ENCODE measurements at places on chromosomes 3 and 15.

DNA sequence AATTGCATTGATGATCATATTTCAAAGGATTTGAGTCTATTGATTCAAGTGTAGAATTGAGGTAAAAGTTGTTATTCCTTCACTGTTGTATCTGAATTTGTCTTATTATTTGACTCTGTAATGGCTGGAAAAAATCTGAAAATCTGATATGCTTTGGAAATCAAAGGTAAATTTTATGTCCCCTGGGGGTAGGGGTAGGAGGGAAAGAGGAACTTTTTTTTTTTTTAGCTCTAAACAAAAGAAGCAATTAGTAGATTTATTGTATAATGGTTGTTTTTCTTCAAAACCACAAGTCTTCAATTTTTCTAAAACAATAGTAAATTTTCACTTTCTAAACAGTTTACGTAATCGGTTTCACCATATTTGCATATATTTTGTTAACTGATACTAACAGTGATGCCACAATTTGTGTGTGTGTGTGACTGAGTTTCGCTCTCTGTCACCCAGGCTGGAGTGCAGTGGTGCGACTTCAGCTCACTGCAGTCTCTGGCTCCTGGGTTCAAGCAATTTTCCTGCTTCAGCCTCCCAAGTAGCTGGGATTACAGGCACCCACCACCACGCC lies 91.7 kb upstream of the GOLGA6L4 start:
- no peak for DNase-seq

DNA sequence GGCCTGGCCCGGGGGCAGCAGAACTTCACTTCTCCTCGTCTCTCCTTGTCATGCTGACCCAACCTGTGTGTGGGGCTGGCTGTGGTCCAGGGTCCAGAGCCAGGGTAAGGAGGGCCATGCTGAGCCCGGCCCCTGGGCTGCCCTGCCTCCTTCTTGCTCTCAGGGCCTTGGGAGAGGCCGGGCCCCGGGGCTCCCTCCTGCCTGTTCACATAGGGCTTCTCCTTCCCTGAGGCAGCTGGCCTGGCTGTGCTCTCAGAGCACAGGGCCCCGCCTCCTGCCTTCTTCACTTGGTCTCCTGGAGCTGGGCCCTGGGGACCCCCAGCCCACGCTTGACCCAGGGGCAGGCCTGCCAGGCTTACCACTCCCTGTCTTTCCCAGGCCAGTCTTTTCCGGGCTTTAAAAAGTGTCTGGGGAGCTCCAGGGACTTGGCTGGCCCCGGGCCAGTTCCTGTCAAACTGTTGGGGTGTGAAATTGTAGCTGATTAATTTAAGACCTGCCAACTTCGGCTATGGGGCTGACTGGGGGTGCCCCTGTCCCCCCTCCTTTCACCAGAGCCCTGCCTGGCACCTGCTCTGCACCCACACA lies 11.8 kb downstream of the PLXNA1 start:
- DNase-seq: no peak

DNA sequence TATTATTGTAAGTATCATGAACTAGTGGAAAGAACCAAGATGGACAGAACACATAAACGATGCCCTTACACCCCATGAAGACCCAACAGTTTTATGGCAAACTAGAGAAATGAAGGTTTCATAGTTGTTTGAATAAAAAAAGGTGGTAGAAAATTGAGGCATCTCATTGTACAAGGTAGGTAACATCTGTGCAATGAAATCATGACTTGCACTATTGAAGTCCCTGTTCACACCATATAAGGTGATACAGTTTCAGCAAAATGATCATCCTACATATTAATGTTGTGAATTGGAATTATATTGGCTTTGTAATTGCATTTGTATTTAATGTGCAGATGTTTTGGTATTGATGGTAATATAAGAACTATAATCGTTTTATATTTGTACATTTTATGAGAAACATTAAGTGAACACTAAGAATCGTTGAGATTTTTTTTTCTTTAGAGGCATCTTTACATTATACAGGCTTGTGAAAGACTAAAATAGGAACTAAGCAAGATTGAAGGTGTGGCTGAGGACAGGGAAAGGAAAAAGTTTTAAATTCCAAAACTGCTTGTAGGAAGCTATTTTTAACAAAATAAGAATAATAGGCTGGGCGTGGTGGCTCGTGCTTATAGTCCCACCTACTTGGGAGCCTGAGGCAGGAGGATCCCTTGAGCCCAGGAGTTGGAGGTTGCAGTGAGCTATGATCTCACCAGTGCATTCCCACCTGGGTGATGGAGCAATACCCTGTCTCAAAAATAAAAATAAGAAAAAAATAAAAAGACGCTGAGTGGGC lies 48.5 kb downstream of the CGNL1 start:
- no peak for DNase-seq

DNA sequence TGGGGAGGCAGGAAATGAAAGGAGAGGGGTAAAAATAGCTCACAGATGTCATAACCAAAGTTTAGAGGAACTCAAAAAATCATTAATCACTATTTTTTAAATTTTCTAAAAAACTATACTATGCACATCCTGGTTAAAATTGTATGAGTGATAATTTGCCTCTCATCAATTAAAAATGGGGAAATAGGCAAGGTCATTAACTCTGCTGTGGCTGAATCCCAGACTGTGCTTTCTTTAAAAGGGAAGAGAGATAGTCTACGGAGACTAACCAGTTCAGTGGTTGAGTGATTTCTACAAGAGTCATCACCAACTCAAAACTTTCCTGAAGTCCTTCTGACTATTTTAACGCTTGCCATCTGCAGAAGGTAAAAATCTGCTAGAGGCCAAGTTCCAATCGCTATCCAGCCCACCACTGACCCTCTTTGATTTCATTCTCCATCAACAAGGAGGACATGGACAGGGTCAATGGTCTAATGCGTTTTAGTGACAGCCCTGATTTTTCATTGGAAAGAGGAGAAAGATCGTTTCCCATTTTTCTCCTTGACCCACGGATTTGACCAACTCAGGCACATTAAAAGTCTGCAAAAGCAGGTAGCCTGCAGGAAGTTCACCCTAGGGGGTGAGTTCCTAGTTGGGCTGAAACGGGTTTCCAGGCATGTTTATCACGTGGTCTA lies 850 bp downstream of the SUCLG2 start:
- DNase-seq: no peak

DNA sequence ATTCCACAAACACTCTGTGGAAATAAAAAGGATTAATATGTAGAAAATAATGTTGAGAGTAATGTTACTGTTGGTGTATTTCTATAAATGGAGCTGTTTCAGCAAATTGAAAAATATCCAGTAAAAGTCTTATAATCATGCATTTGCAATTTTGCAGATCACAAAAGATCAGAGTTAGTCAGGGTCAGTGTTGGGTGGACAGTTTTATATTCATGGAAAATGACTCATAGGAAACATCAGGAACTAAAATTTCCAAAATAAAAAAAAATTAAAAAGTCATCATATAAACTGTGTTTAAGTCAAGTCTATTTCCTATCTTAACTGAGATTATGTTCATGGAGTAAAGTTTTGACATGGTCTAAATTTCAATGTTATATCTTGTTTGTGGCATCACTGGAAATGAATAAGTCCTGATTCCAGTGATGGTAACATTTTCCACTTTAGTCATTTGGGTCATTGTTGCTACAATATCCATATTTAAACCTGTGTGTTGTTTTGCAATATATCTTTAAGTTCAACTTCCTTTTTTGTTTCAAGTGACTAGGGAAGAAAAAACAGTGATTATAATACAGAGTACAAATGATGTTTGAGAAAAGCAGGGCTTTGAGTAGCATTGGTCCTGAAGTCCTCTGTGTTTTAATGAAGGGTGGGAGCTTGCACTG lies 37.8 kb downstream of the MITF start:
- no peak for DNase-seq

DNA sequence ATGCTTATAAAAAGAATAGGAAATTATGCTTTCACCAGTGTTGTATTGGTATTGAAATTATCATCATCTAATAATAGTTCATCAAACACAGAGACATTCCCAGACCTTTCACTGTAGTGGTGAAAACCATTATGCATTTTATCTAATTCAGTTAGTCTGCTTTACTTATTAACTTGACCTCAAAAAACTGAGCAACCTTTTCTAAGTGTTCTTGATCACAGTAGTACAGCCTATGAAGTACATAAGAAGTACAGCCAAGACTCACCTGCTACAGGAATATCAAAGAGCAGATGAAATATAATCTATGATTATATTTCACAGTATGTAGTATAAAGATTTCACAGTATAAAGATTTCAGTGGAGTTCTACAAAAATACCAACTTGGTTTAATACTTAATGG lies 75.2 kb downstream of the FILIP1L start:
- DNase-seq: no peak

GRCh38 chr3:147939839-147940238 lies 530.7 kb downstream of the ZIC1 start:
- DNase-seq: no peak

DNA sequence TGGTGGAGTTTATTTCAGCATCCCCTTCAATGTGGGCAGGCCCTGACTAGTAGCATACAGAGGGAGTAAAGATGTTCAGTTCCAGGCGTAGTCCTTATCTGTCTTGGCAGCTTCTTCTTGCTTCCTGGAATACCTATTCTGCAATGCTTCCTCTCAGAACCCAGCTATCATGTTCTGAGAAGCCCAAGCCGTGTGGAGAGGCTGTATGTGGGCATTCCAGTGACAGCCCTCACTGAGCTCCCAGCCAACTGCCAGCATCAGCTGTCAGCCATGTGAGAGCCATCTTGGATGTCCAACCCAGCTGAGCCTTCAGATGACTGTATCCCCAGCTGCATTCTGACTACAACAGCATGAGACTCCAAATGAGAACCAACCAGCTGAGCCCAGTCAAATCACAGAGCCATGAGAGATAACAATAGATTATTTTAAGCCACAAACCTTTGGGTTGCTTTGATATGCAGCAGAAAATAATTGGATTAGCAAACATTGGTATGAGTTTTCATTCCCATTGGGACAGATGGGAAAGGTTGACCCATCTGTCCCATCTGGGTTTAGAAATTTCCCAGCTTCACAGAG lies 8.4 kb upstream of the CMTM7 start:
- DNase-seq: peak; percentile 29

GRCh38 chr3:177459401-177459800 lies 262.1 kb upstream of the TBL1XR1 start:
- no peak for DNase-seq

- DNase-seq: no peak
These were observed 33.4 kb upstream of the XRN1 start for GRCh38 chr3:142481196-142481595.

DNA sequence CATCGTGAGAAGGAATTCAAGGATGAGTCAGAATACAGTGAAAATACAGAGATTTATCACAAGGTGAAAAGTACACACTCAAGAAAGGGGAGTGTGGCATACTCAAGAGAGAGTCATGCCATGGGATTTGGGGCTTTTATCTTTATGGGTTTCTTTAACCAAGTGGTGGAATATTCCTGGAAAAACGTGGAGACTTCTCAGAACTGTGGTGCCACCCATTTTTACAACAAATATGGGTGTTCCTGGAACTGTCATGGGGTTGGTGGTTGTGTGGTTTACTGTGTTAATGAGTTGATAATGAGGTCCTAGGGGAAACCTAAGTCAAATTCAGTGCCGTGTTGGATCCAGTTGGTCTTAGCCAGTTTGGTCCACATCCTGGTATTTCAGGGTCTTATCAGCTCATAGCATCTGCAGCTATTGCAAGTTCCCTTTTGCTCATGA lies 497.2 kb downstream of the GABRG3 start:
- no peak for DNase-seq

GRCh38 chr3:159586571-159587202 lies 401.9 kb upstream of the IL12A start:
- peak; percentile 26 for DNase-seq

DNA sequence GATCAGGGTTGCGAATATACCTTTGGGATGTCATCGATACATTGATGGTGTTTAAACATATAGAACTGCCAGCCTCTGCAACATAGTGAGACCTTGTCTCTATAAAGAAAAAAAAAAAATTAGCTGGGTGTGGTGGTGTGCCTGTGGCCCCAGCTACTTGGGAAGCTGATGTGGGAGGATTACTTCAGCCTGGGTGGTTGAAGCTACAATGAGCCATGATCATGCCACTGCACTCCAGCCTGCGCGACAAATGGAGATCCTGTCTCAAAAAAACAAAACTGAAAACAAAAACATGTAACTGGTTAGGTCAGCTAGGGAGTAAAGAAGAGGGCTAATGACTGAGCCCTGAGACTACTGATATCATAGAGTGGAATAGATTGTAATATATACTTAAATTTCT lies 30.7 kb upstream of the MGA start:
- DNase-seq: no peak

GRCh38 chr15:92346063-92346462 lies 47.6 kb upstream of the ST8SIA2 start:
- no peak for DNase-seq

GRCh38 chr3:130565224-130565623 lies 48.2 kb downstream of the COL6A6 start:
- no peak for DNase-seq

GRCh38 chr3:186251948-186252619 lies 110.0 kb downstream of the DGKG start:
- peak; percentile 83 for DNase-seq

DNA sequence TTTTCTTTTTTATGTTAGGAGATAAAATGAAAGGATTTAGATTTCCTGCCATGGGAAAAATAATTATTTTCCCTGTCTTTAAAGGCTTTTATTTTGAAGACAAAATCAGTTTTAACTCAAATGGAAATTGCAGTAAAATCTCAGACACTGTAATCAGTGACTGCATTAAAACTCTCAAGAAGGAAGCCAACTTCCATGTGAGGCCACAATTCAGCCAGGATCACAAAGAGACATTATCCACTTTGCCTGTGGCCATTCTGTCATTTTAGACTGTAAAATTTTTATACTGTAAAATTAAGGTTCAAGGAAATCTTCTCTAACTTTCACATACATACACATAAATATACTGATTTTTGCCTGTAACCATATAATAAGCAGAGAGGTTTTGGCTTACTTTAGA lies 304.0 kb downstream of the TIGIT start:
- DNase-seq: no peak
